Activated CD8-positive, alpha-beta T cell treated with anti-CD3 and anti-CD28 coated beads for 36 hours (primary cell): ENCODE measurements at places on chromosomes 16 and 17. TPM values are rescaled to one million over a fixed set of nuclear protein-coding genes. Genes with fewer than 3 reads are reported as not detected.

GRCh38 chr17:46818316-46818928 is at the start of gene WNT3:
WNT3 (minus strand) TSS chr17:46818692; CDS start chr17:46818597, 95 bp downstream.
- peaks cover 15% of the 10 kb centered on the region for H3K4me1 ChIP-seq
- peak within 1 kb of the TSS; percentile 68 for H3K4me3 ChIP-seq
- H3K36me3 ChIP-seq, result no peaks in the 10 kb centered on the region
- no peak within 1 kb of the TSS for H3K27ac ChIP-seq
- H3K27me3 ChIP-seq, result peaks cover 83% of the 10 kb centered on the region

DNA sequence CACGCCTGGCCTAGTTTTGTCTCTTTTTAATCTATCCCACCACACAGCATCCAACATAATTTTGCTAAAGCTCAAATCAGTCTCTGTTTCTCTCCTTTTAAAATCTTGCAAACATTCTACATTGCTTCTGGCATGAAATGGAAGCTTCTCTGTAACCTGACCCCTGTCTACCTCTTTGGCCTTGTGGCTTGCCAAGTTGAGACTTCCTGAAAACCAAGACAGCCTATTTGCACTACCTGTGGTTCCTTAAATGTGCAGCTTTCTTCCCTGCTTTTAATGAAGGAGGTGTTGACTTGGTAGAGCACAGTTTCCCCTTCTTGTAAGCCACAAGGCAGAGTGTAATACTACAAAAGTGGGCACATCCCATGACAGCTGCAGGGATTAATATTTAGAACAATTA is 6.0 kb upstream of the CCL3 start:
- peaks cover 8% of the 10 kb centered on the region for H3K27me3 ChIP-seq
- peaks cover 49% of the 10 kb centered on the region for H3K4me1 ChIP-seq
- no peaks in the 10 kb centered on the region for H3K36me3 ChIP-seq
- no peak for DNase-seq

- no peaks in the 10 kb centered on the region for H3K27me3 ChIP-seq
- H3K4me1 ChIP-seq, result no peaks in the 10 kb centered on the region
- H3K27ac ChIP-seq, result no peak overlapping the region
- no peaks in the 10 kb centered on the region for H3K36me3 ChIP-seq
These were observed 204.7 kb upstream of the GOT2 start for GRCh38 chr16:58938811-58939210.

DNA sequence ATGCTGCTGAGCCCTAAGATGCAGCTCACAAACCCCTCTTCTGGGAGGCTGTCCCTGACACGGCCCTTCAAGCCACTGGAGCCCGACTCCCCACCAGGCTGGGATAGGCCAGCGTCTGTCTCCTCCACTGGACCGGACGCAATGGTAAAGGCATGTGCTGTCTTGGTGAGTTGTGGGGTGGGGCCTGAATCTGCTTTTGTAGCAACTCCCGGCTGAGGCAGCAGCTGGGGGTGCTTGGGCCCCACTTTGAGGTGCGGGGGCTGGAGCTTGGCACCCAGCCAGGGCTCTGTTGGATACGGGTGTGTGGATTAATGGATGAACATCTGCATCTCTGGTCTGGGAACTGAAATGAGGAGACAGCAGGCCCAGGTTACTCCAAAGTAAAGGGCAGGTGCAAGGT is 3.5 kb upstream of the NLRC3 start:
- peaks cover 11% of the 10 kb centered on the region for H3K36me3 ChIP-seq
- H3K27ac ChIP-seq, result no peak overlapping the region
- no peaks in the 10 kb centered on the region for H3K27me3 ChIP-seq
- no peak for DNase-seq

- H3K27ac ChIP-seq, result no peak overlapping the region
- H3K4me3 ChIP-seq, result no peak overlapping the region
- peaks cover 21% of the 10 kb centered on the region for H3K4me1 ChIP-seq
- H3K36me3 ChIP-seq, result peaks cover 5% of the 10 kb centered on the region
- DNase-seq, result no peak
These were observed 4.0 kb downstream of the WNK4 start for GRCh38 chr17:42784409-42784808.

- no peak overlapping the region for H3K27ac ChIP-seq
- H3K36me3 ChIP-seq, result no peaks in the 10 kb centered on the region
- H3K4me1 ChIP-seq, result peaks cover 12% of the 10 kb centered on the region
These were observed 10.8 kb upstream of the NME1 start for GRCh38 chr17:51142597-51142996.

DNA sequence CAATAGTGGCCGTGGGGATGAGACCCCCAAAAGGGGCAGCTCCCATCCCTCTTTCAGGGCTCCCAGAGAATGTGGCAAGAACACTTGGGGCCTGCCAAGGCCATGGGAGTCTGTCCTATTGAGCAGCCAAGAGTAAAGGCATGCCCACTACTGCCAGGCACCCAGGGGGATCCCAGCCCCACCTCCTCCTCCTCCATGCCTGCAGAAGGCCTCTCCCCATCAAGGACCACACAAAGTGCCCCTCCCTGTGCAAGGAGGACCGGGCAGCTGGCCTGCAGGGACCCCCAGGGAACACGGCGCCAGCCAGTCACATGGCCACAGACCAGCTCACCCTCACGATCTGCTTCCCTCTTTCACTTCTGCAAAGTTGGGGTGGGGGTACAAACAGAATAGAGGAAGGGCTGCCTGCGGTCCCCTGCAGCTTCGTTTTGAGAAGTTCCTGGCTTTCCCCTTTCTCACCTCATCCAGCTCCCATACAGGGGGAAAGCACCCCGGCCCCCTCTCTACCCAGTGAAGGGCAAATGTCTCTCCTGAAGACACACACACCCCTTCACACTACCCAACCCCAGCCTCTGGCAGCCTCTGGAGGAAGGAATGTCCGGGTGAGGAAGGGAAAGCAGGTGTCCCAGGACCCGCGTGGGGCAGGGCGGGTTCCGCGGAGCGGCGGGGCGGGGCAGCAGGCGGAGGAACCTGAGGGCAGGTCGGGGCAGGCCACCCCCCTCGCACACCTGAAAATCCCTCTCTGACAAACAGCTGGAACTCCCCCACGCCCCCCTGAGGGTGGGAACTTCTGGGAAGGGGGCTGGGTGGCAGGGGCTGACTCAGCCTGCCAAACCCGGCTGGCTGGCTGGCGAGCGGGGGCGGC is 2.0 kb downstream of the PPP1R9B start:
- H3K27me3 ChIP-seq, result no peaks in the 10 kb centered on the region
- peaks cover 51% of the 10 kb centered on the region for H3K4me1 ChIP-seq
- peaks cover 33% of the 10 kb centered on the region for H3K36me3 ChIP-seq

GRCh38 chr16:86516623-86517003 is 6.3 kb downstream of the FOXF1 start:
- peaks cover under 1% of the 10 kb centered on the region for H3K4me1 ChIP-seq
- H3K36me3 ChIP-seq, result no peaks in the 10 kb centered on the region
- no peak overlapping the region for H3K27ac ChIP-seq
- no peak overlapping the region for H3K4me3 ChIP-seq
- no peak for DNase-seq
- H3K27me3 ChIP-seq, result peaks cover 77% of the 10 kb centered on the region

DNA sequence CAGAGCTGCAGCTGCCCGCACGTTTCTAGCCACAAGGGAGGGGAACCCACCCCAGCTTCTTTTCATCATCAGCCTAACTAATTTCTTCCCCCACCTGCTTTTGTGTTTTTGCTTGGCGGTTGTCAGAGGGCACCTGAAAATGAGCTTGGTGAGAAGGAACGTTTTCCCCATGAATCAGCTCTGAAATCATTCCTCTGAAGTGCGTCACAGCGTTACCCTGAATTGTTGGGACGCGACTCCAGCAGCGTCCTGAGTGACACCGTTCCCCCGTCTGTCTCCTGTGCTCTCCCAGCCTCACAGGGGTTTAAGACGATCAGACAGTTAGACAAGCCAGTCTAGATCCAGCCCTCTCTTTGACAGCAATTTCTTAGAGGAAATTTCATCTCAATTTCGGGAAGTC is 722.9 kb upstream of the EEF2KMT start:
- H3K36me3 ChIP-seq, result no peaks in the 10 kb centered on the region
- no peaks in the 10 kb centered on the region for H3K27me3 ChIP-seq
- no peak overlapping the region for H3K27ac ChIP-seq
- H3K4me3 ChIP-seq, result no peak overlapping the region

DNA sequence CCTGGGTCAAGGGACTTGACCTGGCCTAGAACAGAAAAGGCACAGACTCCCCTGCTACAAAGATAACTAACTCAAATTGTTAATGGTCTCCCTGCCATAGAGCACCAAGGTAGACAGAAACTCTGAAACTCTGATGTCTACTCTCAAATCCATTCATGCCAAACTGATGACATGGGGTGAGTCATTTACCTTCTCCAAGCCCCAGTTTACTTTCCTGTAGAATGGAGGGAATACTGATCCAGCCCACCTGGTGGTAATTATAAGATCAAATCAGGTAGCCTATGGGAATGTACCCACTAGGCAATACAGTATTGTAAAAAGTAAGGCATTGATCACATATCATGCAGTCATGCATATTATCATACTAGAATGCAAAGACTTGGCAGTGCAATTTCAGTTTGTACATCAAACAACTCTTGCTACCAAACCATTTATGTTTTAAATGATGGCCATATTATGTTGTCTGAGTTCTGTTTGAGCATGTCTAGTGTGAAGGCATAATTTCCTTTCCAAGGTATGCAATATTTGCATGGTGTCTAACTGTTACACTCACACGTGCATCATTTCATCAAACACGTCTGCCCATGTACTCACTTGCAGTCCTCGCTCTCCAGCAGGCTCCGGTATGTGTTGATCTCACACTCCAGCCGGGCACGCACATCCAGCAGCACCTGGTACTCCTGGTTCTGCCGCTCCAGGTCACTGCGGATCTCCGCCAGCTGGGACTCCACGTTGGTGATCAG is 3.0 kb downstream of the KRT31 start:
- no peaks in the 10 kb centered on the region for H3K36me3 ChIP-seq
- H3K4me1 ChIP-seq, result no peaks in the 10 kb centered on the region
- no peak for DNase-seq
- peaks cover 7% of the 10 kb centered on the region for H3K27me3 ChIP-seq
- H3K27ac ChIP-seq, result no peak overlapping the region
- no peak overlapping the region for H3K4me3 ChIP-seq

NR1D1 gene
- total RNA-seq, result 6.0 TPM

SCNN1G gene
- total RNA-seq, result not detected

HNF1B gene
- total RNA-seq, result 0.60 TPM
